ENCODE measurements at places on chromosomes 1 and 21.

- DNase-seq = no peak
These were observed 62.8 kb downstream of the EVA1C start for GRCh38 chr21:32475162-32475812.

- DNase-seq = no peak
These were observed 20.5 kb downstream of the CLCA4 start for GRCh38 chr1:86567341-86567740.

DNA sequence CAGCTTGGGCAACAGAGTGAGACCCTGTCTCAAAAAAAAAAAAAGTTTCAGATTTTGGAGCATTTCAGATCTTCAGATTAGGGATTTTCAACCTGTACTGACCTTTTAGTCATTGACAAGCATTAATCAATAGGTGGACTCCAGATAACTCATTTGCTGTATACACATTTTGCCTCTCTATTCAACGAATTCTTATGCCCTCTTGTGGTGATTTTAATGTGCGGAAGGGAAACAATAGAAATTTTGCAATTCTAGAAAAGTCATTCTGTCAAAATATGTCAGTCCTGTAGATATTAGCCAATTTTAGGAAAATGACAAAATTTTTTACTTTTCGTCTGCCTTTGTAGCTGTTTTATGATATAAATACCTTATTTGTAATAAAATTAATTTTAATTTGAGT, 11.6 kb upstream of the OR2G2 start:
- DNase-seq = peak; percentile 25

DNA sequence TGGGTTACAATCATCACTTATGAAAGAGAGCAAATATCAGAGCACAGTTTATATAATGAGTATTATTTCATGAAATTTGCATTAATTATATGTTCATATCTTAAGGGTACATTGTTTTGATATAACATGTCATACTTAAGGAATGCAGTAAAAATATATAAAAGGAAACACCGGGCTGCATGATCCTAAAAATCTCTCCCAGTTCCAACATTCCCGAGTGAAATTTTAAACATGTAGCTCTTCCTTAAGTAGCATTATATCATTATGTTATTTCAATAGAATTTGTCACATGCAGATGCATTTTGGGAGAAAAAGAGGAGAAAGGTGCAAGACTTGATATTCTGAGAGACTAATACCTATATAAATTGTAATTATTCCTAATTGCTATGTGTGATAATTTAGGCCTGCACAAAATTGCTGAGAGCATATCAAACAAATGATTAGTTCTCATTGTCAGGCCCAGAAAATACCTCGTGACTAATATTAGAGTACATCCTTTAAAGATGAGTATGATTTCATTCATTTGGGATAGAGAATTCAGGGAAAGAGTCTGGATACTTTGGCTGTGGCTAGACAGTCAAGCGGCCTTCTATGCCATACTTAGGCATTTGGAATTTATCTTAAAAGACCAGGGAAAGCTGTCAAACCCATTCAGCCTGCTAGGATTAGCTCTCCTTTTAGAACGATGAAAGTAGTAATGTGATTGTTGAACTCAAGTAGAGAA, 86.8 kb downstream of the ADGRL2 start:
- DNase-seq = no peak

- DNase-seq = peak; percentile 63
These were observed 108.8 kb downstream of the SYF2 start for GRCh38 chr1:25123551-25123950.

GRCh38 chr21:25441835-25442234, 165.4 kb downstream of the MRPL39 start:
- no peak for DNase-seq

- DNase-seq = no peak
These were observed at the start of gene SYPL2 for GRCh38 chr1:109466452-109467300. SYPL2 (plus strand) TSS chr1:109466546; CDS start chr1:109466844, 298 bp downstream.

- no peak for DNase-seq
These were observed 159.2 kb downstream of the CAMTA1 start for GRCh38 chr1:6944434-6944833.

DNA sequence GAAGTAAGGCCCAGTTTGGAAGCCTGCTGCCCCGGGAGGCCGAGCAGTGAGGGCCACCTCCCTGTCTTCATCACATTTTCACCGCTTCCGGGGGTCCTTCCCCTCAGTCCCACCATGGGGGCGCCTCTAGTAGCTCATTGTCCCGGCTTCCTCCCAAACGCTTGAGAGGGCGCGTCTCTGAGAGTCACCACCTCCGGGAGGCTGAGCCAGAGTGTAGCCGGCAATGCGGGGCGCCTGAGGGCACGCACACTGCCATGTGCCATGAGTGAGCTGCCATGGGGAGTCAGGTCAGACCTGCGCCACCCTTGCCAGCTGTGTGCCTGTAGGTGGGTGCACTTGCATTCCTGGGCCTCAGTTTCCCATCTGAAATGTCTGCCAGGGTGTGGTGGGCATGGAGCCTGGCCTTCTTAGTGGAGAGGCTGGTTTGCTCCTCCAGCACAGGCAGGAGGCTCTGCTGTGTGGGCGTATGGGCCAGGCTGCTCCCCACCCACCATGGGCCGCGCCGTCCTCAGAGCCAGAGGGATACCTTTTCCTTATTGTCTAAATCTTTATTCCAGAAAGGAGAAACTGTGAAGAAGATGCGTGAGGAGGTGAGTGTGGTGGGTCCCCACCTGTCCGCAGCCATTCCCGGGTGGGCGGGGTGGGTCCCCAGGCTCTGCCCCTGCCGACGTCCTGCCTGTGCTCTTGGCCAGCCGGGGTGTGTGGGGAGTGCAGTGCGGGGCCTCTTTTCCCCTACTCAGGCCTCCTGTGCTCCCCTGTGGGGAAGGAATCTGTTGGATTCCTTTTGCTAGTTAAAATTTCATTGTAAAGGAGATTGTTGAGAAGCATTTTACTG, 81.3 kb upstream of the COL6A1 start:
- DNase-seq = no peak

DNA sequence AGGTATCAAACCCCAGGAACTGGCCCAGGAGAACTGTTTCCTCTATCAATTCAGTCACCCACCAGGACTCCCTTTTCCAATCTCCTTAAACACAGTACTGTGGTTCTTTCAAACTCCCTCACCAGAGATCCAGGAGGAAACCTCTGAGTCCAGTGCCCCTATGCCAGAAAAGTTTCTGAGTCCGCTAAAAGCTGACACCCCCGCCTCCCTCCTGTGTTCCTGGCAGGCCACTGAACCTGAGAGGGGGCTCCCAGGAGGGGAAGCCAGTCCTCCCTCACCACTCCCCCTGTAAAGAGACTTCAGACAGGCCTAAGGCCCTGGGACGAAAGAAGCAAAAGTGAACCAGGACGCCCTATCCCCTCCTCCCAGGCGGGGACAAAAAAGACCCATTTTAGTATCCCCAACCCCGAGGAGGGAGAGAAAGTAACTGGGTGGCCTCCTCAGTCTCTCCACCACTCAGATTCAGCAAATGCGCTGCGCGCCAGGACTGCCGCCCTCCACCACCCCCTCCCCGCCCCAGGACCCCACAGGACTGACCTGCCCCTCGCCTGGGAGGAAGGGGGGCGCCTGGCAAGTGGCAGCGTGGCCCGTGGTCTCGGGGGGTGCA, 624 bp downstream of the SLC41A1 start:
- DNase-seq = no peak

- no peak for DNase-seq
These were observed 969 bp downstream of the ACAP3 start for GRCh38 chr1:1306661-1307260.

GRCh38 chr1:16173447-16174260, 17.8 kb upstream of the EPHA2 start:
- no peak for DNase-seq

DNA sequence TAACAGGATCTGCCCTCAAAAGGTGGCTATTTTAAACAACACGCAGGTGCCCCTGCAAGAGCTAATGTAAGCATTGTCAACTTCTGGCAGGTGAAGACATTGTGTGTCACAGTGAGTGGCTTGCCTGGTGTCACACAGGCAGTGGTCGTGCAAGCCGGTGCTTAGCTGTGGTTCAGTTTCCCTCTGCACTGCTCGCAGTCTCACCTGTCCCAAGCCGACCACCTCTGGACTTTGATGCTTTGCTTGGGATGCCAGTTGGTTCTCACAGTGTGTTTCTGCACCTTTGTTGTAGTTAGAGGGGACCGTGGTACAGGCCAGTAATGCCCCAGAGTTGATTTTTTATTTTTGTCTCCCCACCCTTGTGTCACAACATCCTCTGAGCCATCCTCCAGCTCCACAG, 85.2 kb downstream of the UCK2 start:
- no peak for DNase-seq

- DNase-seq = no peak
These were observed 64.0 kb upstream of the DIP2A start for GRCh38 chr21:46394595-46395104.

DNA sequence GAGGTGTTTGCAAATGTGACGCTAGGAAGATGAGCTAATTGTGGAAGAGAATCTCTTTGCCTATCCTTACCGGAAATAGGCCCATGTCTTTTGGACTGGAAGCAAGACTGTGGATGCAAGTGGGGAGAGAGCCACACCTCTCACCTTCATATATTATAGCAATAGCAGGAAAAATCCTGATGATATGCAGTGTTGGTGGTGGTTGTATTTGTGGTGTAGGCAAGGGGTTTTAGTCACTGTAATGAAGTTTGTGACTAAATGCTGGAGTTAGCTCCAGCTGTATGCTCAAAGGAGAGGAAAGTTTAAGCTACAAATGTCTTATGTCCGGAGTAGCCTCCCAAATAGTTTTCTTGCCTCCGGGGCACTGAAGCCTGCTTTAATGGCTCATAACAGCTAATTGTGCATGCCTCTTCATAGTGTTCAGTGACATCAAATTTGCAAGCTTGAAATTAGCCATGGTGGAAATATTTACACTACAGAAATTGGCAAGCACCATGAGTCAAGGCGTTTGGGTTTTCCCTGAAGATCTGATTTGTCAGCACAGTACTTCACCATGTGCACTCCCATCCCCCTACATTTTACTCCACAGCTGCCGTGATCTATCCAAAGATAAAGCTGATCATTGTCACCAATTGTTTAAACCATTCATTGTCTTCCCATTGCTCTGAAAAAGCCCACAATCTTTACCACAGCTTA, 102.6 kb upstream of the ZNF644 start:
- peak; percentile 28 for DNase-seq

DNA sequence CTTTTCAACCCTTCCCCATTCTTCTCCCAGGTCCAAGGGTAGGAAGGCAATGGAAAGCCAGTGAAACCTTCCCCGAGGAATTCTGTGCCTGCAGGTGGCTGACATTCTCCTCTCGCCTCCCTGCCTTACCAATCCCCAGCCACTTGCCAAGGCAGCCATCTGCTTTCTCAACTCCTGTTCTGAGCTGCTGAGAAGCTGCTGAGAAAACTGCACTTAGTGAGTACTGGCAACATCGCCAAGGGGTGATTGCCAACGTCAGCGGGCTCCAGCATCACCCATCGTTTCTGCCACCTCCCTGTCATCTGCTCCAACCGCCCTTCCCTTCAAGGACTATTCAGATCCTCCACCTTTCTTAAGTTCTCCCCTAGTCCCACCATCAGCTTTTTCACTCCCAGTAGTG, 106.0 kb downstream of the PTPRU start:
- DNase-seq = no peak

DNA sequence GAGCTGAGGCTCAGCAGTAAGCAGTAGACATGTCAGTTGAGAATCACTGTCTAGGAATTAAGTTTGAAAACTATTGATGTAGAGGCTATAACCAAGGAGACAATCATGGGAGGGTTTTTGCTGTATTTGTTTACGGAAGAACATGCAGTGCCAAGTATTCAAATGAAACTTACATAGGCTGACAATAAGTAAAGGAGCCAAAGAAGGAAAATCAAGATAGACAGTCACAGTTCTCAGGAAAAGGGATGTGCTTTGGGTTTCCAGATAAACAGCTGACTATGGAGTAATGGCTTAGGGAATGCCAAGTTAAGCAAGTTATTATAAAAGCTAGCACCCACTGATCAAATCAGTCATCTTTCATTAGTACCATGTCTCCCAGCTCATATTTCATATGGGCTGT, 21.5 kb downstream of the GNG12 start:
- DNase-seq = no peak

- no peak for DNase-seq
These were observed 9.9 kb downstream of the CDKN2C start for GRCh38 chr1:50979937-50980336.

- DNase-seq = no peak
These were observed 144.9 kb upstream of the HP1BP3 start for GRCh38 chr1:20931930-20932436.

- no peak for DNase-seq
These were observed 2.1 kb downstream of the PFKL start for GRCh38 chr21:44301961-44302406.

GRCh38 chr1:8706291-8706690, 111.1 kb downstream of the RERE start:
- no peak for DNase-seq

DNA sequence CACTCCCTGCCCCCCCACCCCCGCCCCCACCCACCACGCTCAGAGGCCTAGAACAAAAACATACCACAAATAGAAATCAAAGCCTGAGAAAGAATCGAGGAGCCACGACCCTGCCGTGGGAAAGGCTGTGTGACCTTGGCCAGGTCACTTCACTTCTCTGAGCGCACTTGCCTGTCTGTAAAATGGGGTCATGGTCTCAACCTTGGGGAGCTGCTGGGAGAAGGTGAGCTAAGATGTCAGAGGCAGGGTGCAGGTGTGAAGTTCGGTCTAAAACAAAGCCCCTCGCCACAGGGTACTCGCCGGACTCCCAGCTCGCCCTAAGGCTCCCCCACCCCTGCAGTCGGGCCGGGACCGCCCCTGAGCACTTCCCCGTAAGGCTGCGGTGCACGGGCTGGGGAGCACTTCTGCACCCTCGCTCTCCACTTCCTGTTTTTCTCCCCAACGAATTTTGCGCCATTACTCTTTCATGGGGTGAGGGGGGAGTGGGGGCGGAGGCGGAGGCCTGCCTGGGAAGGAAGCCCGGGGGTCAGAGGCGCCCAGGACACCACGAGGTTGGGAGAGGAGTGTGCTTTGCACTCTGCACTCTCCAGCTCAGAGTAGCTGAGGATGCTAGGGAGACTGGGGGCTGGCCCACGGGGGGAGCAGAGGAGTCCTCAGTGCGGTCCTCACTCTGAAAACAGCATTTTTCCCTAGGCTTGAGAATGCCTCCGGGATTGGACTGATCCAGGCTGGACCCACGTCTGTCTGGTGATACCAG, 21.9 kb upstream of the PIK3CD start:
- DNase-seq = peak; percentile 90

DNA sequence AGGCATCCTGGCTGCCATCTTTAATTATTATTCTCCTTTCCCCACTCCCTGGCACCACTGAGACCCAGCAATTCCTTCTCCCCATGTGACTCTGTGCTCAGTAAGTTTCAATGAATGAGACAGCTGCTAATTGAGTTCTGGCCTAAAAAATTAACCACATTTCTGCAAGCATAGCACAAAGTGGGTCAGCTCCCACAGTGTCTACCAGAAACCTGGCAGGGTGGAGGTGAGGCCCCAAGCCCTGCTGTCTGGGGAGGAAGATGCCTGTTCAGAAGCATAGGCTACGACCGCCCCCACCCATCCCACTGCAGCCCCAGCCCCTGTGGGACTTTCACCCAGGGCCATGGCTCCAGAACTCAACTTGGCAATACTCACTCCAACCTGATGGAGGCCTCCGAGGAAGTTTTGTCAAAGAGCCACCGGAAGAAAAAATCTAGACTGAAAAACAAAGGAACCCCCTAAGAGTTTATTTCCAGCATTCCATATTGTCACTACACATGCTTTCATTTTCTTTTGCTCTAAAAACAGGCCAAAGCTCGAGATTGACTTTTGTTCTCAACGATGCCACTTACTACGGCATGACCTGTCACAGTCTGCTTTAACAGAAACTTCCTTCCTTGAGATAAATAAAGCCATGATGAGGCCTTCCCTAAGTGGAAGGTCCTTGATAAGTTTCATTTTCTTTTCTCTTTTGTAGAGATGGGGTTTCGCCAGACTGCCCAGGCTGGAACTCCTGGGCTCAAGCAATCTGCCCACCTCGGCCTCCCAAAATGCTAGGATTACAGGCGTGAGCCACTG, 26.5 kb downstream of the TMEM63A start:
- no peak for DNase-seq

All from GM12865 (cell line).